ENCODE measurements at places on chromosomes 11 and 22.

- DNase-seq, result peak; percentile 84
Observed at GRCh38 chr11:17790453-17790852, 55.9 kb downstream of the KCNC1 start.

- no peak for DNase-seq
Observed at GRCh38 chr11:128860571-128861361, 6.3 kb downstream of the KCNJ1 start.

DNA sequence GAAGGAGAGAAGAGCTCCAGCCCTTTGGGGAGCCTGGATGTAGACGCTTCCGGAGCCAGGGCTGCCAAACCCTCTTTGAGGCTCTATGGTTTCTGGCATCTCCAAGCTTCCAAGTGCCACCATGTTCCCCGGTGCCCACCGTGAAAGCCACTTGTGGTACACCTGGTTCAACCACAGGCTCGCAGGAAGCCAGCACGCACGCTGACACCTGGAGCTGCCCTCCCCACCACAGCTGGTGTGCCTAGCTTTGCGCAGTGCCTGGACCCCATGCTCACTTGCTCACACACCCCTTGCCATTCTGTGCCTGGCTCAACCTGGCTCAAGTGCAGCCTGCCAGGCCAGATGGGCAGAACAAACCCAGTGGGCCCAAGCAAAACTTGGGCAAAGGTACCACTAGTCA is 831.4 kb downstream of the DLG2 start:
- no peak for DNase-seq

GRCh38 chr11:27705873-27706820 is 5.9 kb upstream of the BDNF start:
- peak; percentile 25 for DNase-seq

DNA sequence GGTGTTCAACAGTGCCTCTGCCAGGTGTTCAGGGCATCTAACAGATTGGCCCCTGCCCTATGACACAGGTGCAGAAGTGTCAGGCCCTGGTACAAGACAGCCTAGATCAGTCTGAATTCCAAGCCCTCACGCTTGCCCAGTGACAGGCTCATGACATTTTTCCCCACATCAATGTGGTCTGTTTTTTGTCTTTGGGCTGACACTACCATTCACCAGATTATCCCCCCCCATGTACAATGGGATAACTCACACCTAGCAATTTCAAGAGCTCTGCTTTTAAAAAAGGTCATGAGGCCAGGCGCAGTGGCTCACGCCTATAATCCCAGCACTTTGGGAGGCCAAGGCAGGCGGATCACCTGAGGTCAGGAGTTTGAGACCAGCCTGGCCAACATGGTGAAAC is 155.5 kb upstream of the PITPNB start:
- DNase-seq, result no peak

GRCh38 chr11:19777377-19778102 is 64.9 kb downstream of the NAV2 start:
- peak; percentile 78 for DNase-seq

DNA sequence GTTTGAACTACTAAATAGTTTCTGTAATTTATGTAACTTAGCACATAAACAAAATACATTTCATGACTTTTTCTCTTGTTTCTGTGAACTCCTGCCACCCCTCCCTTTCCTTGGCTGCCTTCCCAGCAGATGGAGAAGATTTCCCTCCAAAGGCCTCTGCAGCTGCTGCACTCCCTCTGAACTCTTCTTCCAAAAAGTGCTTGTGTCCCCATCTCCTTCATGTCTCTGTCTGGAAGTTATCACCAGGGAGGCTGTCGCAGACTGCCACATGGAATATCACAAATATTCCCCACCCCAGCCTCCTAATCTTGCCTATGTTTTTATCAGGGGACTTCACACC is 1068.3 kb downstream of the OPCML start:
- no peak for DNase-seq

DNA sequence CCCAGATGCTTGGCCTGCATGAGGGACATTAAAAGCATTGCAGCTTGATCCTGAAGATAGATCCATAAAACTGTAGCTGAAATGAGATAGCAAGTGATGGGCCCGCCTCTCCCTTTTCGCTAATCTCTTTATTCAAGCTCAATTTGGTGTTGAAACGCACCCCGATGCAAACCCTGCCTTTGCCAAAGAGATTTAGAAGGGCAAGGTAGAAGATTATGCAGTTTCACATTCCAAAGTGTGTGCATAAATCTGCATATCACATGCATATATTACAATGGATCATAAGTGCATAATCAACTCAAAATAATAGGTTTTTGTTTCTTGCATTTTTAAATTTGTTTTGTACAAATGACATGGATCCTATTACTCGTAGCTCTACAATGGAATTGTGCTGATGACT is 80.1 kb upstream of the SHANK2 start:
- no peak for DNase-seq

DNA sequence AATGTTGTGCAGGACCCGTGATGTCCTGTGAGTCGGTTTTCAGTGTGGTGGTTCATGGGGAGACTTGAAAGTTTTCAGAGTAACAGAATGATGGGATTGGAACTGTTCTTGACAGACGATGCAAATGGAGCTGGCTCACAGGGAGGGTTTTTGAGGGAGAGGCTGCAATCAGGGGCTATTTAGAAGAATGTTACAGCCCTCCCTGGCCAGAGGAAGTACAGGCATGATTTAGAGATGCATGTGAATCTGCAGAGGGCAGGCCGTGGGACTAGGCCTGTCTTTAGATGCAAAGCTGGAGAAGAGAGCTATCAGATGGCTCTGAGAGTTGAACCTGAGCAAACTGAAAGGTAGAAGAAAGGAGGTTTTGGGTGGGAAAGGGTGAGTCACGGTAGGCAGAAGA is 74.6 kb upstream of the YWHAH start:
- no peak for DNase-seq

GRCh38 chr11:66126808-66127555 is 56.9 kb downstream of the PACS1 start:
- DNase-seq, result peak; percentile 79

DNA sequence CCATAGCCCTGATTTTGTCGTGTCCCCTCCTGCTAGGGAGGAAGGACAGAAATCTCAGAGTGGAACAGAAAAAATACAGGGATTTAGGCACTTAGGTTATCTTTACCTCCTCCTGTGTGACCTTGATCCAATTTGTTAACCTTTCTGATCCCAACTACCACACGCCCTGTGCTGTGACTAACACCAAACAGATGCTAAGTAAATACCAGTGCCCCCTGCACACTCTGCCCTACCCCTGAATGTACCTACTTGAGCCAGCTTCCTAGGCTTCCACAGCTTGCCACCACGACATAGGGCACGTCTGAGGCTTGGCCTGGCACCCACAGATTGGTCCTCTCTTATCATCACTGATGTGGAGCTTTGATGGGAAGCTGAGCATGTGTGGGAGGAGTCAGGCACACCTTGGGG is 9.2 kb downstream of the MYO18B start:
- DNase-seq, result no peak

- no peak for DNase-seq
Observed at GRCh38 chr11:90323289-90323688, 100.4 kb upstream of the CHORDC1 start.

DNA sequence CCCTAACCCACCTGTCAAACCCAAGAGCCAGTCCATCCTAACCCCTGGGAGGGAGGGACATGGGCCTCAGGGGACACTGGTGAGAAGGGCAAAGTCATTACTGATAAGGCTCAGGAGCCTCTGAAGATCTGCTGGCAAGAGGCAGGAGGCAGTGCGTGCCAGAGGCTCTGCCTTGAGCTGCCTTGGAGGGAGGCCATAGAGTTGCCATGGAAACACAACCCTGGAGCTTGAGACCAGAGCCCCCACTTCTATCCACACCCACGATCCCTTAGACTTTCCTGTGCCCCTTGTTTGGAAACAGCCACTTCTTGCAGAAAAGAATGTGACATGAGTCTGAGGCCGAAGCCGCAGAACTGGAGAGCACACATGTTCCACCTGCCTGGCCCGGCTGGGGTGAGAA is 89.7 kb upstream of the CSNK2A3 start:
- DNase-seq, result no peak

- DNase-seq, result peak; percentile 87
Observed at GRCh38 chr22:35648066-35649025, at the start of gene APOL6. APOL6 (plus strand) TSS chr22:35648446; CDS start chr22:35656426, 7,980 bp downstream.

DNA sequence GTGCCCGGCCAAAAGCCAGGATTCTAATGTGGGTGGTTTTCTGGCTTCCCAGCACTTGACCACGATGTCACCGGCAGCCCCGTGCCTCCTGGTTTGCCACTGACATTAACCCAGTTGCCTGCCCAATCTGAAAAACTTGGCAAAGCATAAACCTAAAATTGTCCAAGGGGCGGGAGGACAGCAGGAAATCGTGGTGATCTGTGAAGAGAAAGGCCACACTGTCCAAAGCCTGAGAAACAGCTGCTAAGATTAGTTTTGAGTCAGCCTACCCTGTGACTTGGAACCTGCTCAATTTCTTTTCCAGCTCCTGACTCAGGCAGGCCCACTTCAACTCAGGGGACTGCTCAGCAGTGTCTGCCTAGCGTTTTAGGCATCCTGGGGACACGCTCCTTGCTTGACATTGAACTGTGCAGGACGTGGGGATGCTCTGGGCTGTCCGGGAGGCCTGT is 8.2 kb upstream of the F2 start:
- DNase-seq, result peak; percentile 98

DNA sequence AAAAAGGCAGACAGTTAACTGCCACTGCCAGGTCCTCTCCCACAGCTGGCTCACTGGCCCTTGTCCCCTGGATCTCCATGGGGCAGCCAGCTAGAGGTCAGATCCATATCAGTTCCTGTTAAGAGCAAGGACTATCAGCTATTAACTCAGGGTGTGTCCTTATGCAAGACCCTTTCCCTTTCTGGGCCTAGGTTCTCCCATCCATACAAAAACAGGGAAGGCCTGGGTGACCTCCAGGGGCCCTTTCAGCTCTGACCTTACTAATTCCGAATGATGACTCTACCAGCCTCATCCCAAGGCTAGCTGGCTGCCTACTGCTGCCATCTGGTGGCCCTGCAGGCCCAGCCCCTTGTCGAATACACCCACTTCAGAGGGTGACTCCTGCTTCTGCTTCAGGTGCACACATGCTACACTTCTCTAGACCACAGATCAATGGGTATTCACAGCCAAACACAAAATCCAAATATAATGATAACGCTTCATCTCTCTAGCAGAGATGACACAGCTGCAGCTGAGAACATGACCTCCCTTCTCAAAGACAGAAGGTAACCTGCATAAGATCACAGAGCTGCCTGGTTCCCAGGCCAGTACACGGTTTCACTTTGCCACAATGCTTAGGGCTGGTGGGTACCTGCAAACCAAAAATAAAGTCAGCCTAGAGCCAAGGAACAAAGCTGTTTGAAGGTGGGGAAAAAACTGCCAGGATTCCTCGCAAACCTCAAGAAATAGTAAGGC is 34.1 kb downstream of the SERGEF start:
- peak; percentile 58 for DNase-seq

DNA sequence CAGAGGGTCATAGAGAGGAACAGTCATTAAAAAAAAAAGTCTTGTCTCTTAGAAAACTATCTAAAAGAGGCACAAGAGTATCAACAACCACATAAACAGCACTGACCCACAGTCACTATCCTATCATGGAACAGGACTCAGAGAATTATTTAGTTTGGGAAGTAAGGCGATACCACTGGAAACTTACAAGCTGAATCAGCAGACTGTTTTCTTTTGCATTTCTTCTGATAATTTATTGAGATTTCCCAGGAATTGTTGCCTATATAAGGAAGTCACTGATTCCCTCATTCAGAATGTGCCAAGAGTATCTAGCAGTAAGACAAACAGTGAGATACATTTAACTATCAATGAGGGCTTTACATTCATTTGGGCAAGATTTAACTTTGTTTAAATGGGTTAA is 304.1 kb downstream of the GUCY1A2 start:
- DNase-seq, result peak; percentile 29

- DNase-seq, result peak; percentile 9
Observed at GRCh38 chr11:88501541-88501940, 164.0 kb upstream of the CTSC start.

DNA sequence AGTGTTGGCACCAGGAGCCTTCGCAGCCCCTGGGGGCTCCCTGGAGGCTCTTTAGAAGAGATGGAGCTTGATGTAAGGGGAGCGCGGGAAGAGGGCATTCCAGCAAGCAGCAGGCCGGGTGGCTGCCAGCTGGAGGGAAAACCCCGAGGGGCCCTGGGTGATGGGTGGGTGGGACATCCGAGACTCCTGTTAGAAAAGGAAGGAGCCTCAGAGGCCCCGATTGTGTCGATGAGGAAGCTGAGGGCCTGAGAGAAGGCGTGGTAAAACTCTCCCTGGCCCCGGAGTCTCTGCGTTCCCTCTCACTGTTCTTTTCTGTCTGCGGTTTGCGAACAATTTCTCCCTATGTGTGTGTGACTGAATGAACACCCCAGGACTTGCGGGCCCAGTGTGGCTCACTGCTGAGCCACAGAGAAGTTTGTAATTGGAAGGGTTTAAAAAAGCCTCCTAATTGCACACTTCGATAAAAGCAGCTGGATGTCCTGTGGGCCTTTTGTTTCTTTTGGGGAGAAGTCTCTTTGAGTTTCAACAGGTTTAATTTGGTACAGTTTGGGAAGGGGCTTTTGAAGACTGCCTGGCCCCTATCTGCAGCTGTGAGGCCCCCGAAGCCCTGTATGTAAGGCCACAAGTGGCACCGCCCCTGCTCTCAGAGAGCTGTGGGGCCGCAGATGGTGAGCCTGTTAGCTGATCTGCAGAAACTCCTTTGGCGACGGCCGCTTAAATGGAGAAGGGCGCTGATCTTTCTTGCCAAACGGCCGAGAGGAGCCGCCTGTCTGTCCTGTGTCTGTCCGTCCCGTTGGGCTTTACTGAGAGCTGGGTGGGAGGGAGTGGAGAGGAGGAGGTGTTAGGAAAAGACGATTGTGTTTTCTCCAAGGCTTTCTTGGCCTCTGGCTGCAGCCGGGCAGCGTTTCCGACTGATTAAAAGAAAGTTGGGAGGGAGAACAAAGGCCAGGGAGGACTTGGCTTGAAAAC is 2.0 kb downstream of the FBLN1 start:
- peak; percentile 69 for DNase-seq

DNA sequence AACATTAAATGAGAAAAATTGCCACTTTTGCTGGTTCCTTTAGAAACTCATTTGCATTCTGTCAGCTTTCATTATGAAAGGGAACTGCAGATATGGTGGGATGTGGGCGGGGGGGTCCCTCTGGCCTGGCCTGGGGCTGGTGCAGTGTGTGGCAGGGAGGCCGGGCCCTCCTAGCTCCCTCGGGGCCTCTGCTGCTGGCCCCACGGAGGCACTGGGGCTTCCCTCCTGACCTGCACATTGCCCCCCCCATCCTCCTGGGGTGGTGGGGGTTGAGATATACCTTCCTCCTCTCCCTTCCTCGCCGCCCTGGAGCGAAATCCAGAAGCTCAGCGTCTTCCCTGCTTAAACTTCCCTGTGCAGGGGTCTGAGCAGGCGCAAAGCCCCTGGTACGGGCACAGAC is 1005.9 kb downstream of the BRD1 start:
- DNase-seq, result no peak

Data from fibroblast of mammary gland (primary cell).